ENCODE measurements at places on chromosomes 16 and 17.

- DNase-seq: no peak
Measured at GRCh38 chr17:5629128-5629527, 44.8 kb upstream of the NLRP1 start.

GRCh38 chr17:13114601-13115031 lies 96.8 kb upstream of the ELAC2 start:
- DNase-seq: peak; percentile 85

DNA sequence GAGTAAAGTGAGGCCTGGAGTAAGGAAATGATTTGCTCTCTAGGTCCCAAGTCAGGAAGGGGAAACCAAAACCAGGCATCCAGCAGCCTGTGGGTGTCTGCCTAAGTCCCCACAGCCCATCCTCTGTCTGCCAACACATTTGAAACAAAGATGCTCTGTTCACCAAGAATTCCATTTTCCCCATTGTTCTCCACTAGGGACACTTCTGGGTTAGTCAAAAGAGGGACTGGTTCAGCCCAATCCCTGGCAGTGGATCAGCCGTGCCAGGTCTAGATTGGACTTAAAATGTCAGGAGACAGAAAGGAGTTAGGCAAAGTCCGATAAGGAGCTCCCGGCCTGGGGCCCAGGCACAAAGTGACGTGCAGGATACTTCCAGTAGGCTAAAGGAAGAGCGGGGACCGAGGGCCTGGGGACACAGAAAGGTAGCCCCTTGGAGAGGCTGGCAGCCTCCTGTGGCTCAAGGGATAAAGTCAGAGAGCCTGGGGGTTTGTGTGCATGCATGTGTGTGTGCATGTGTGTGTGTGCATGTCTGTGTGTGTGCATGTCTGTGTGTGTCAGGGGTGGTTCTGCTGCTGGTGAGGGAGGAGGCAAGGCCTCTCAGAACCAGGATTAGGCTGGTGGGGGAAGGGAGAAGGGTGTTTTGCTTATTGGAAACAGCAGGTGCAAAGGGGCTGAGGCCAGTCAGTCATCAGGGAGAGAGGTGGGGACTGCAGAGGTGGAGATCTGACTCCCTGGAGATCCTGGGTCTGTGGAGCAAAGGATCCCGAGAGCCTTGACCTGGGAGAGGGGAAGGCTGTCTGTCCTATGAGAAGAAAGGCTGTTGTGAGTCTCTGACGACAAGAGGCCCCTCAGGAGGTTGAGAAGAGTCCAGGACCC lies 41.7 kb upstream of the IL34 start:
- DNase-seq: no peak

GRCh38 chr17:50839591-50840310 lies 4.4 kb downstream of the WFIKKN2 start:
- no peak for DNase-seq

- DNase-seq: no peak
Measured at GRCh38 chr17:78375401-78376151, 2.9 kb upstream of the PGS1 start.

DNA sequence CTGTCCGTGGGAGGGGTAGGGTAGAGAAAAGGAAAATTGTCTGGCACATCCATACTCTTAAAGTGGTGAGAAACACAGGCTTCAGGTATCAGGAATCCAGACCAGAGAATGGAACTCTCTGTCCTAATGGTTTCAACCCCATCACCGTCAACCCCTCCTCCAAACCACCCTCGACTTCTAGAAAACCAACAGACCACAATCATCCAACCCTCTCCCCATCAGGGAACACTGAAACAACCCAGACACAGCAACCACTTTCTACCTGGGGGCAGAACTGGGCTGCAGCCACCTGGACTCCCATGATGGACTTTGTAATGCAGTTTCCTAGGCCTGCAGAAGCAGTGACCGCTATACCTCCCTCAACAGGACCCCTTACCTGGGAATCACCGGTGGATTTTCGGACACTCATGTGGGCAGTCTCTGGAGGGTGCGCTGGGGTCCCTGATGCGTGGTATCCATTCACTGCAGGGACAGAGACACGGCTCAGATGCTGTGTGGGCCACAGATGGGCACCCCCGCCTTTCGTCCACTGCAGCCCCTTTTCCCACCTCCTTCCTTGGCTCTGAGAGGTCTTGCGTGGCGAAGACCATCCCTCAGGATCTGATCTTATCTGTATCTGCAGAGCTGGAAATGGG lies 64.3 kb upstream of the RCVRN start:
- no peak for DNase-seq

DNA sequence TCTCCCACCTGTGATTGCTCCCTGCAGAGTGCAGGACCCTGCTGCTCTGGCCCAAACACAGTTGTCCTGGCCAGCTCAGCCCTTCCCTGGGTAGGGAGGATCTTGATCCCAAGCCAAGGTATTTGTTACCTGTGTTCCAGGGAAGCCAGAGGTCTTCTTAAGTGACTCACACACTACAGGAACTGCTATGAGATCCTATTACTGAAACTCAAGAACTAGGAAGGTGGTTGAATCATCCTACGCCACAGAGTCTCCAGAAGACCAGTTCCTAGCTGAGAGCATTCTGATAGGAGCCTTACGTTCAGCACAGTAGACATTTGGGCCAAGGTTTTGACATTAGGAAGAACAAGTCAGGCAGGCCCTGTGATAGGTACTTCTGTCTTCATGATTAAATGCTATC lies 12.0 kb downstream of the CHST6 start:
- DNase-seq: no peak

- DNase-seq: no peak
Measured at GRCh38 chr17:82616021-82616711, 32.1 kb downstream of the WDR45B start.

- DNase-seq: no peak
Measured at GRCh38 chr17:21164216-21164615, 37.5 kb downstream of the DHRS7B start.

DNA sequence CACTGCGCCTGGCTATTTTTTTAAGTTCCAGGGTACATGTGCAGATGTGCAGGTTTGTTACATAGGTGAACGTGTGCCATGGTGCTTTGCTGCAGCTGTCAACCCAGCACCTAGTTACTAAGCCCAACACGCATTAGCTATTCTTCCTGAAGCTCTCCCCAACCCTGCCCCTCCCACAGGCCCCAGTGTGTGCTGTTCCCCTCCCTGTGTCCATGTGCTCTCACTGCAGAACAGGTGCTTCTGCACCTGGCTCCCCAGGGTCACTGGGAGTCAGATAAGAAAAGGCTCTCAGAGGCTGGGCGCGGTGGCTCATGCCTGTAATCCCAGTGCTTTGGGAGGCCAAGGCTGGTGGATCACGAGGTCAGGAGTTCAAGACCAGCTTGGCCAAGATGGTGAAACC lies 6.2 kb downstream of the HASPIN start:
- no peak for DNase-seq

DNA sequence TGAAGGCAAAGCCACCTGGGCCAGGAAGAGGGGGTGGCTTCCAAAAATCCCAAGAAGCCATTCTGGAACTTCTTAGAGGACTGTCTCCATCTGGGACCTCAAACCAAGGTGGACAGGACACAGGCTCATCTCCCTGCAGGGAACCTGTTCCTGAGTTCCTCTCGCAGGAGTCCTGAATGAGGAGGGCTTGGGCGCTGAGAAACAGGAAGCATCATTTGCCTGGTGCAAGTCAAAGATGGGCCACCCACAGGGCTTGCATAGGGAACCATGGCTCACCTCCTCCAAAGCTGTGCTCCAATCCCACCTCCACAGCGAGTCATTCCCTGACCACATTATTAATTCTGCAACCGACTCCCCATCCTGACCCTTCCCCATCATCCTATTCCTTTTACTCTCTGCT lies 55.0 kb upstream of the RPL38 start:
- no peak for DNase-seq

DNA sequence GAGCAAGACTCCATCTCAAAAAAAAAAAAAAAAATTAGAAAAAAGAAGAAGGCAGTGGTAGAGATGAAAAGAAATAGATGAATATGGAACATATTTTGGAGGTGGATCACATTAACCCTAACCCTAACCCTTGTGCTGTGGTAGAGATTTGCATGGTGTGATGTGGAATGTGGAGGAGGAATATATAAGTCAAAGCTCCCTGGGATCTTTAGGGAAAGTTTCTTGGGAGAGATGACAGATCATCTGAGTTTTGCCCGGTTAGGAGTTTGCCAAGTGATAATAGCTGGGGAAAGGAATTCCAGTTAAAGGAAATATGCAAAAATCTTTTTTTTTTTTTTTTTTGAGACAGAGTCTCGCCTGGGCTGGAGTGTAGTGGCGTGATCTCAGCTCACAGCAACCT lies 13.0 kb upstream of the BLMH start:
- no peak for DNase-seq

- DNase-seq: no peak
Measured at GRCh38 chr16:51522902-51523301, 371.8 kb upstream of the SALL1 start.

- DNase-seq: no peak
Measured at GRCh38 chr17:46027976-46028325, 28.9 kb downstream of the STH start.

Measured in H7 (cell line).